Subcutaneous preadipocyte (primary cell): ENCODE measurements at places on chromosomes 4 and X. TPM values are rescaled to one million over a fixed set of nuclear protein-coding genes. Genes with fewer than 3 reads are reported as not detected.

The PCGF3 gene
- total RNA-seq = 24.0 and 28.7 TPM in 2 replicates

The CXCL3 gene
- total RNA-seq = 3.7 and 9.4 TPM in 2 replicates

The NALF2 gene
- total RNA-seq = not detected in 2 replicates

The RAB41 gene
- not detected in 2 replicates for total RNA-seq

The CTAG1B gene
- not detected in 2 replicates for total RNA-seq

The SPATA18 gene
- total RNA-seq = 10.9 and 15.4 TPM in 2 replicates

The NSG1 gene
- total RNA-seq = 0.20 TPM in 1 of 2 replicates, not detected in the other

The ARHGAP36 gene
- total RNA-seq = not detected in 2 replicates

The STEEP1 gene
- 15.4 and 22.1 TPM in 2 replicates for total RNA-seq

The PORCN gene
- 14.3 and 16.8 TPM in 2 replicates for total RNA-seq

The UGT2B11 gene
- not detected in 2 replicates for total RNA-seq

The ASB5 gene
- under 0.01 TPM in 2 replicates for total RNA-seq

The KLHL15 gene
- total RNA-seq = 7.0 and 8.8 TPM in 2 replicates

The SPON2 gene
- 267 and 392 TPM in 2 replicates for total RNA-seq

The PPM1K gene
- 11.0 and 16.2 TPM in 2 replicates for total RNA-seq

The FNIP2 gene
- 19.1 and 22.1 TPM in 2 replicates for total RNA-seq

The USP27X gene
- 2.6 and 2.7 TPM in 2 replicates for total RNA-seq

The LGI2 gene
- total RNA-seq = under 0.01 TPM in 1 of 2 replicates, not detected in the other

The FAM184B gene
- total RNA-seq = under 0.01 TPM in 1 of 2 replicates, not detected in the other

The ATP1B4 gene
- not detected in 2 replicates for total RNA-seq

The FAM133A gene
- not detected in 2 replicates for total RNA-seq

The RHOH gene
- total RNA-seq = 0.20 TPM in 1 of 2 replicates, not detected in the other

The SMIM10L2A gene
- under 0.01 TPM in 2 replicates for total RNA-seq

The LRCH2 gene
- 4.3 and 4.8 TPM in 2 replicates for total RNA-seq

The ANOS1 gene
- not detected in 2 replicates for total RNA-seq

The DIAPH2 gene
- 28.7 and 36.0 TPM in 2 replicates for total RNA-seq

The WWC2 gene
- total RNA-seq = 13.6 and 24.8 TPM in 2 replicates

The GPAT3 gene
- total RNA-seq = 8.1 and 28.5 TPM in 2 replicates

The TRIM60 gene
- not detected in 2 replicates for total RNA-seq

The MECP2 gene
- total RNA-seq = 18.2 and 18.7 TPM in 2 replicates

The NIPAL1 gene
- total RNA-seq = under 0.01 and 0.20 TPM in 2 replicates

The TSPAN7 gene
- total RNA-seq = 0.37 TPM in 1 of 2 replicates, not detected in the other

The SAGE1 gene
- not detected in 2 replicates for total RNA-seq

The PNMA6F gene
- total RNA-seq = not detected in 2 replicates

The PLS3 gene
- 117 and 132 TPM in 2 replicates for total RNA-seq

The LARP1B gene
- 17.3 and 27.8 TPM in 2 replicates for total RNA-seq

The ATP2B3 gene
- total RNA-seq = not detected in 2 replicates

The DMP1 gene
- total RNA-seq = not detected in 2 replicates

The CSN1S1 gene
- total RNA-seq = not detected in 2 replicates

The HSD17B13 gene
- total RNA-seq = under 0.01 TPM in 1 of 2 replicates, not detected in the other

The PRKG2 gene
- total RNA-seq = 2.2 and 2.9 TPM in 2 replicates

The SYN1 gene
- total RNA-seq = under 0.01 and 0.20 TPM in 2 replicates

The HPGDS gene
- not detected in 2 replicates for total RNA-seq

The PAK3 gene
- total RNA-seq = under 0.01 TPM in 2 replicates
